ENCODE measurements at places on chromosomes 2 and 18.

DNA sequence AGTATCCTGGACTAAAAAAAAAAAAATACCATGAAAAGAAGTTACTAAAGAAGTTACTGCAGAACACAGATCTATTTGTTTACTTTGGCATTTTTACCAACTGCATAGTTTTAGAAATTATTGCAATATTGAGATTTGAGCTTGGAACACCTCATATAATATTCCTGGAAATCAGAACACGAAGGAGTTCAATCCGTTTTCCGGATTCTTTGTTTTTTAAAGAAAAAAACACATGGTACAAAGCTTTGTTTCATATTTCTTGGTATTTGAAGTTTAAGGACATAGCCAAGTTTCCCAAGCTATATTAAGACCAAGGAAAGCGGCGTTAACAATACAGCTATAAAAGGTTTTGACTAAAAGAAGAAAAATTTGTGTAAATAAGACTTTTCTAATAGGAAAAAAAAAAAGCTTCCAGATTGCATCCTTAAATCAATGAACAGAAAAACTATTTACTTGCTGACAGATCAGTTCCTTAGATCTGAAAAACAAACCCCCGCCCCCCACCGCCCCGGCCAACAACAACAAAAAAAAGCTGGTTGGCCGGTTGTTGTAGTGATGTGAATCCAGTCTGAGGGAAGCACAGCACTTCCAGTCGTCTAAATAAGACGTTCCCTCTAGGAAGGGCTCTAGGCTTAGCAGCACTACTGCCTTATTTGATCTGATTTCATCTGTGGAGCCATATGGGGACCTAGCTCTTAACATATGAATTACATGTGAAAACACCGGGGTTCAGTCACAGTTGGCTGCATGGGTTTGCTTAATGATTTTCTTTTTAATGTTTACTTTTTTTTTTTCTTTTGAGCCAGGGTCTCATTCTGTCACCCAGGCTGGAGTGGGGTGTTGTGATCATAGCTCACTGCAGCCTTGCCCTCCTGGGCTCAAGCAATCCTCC, 2.5 kb upstream of the RHOB start:
- no peak for DNase-seq

DNA sequence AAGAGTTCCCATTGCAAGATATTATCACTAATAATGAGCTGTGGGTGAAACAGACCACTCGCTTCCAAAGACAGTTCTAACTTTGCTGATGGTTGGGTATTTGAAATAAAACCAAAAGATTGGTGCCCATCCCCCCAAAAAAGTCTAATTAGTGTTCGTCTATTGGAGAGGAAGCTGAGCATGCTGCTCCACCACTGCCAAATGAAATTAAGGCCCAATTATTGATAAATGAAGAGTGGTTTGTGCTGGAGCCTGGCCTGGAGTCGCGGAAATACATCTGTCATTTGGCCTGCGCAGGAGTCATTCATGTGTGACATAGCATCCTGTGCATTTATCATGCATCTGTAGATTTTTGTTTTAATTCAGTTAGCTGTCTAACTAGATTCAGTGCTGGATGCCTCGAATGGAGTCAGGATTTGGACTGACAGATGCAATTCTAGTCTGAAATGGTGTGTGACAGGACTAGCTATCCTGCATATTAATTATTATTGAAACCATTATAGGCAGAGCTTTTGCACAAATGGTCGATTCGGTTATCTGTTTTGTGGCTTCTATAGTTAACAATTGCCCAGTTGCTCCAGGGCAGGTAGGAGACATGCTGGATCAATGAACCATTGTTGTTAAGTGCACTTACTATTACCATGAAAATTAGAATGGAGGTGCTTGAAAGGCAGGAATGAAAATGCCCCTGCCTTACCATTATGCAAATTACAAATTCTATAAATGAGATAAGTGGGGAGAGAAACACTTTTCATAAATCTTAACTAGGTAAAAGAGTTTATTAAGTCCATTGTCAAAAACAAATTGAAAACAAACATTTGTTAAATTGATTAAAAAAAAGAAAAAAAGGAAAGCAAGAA, 450.4 kb upstream of the TCF4 start:
- DNase-seq: peak; percentile 2

DNA sequence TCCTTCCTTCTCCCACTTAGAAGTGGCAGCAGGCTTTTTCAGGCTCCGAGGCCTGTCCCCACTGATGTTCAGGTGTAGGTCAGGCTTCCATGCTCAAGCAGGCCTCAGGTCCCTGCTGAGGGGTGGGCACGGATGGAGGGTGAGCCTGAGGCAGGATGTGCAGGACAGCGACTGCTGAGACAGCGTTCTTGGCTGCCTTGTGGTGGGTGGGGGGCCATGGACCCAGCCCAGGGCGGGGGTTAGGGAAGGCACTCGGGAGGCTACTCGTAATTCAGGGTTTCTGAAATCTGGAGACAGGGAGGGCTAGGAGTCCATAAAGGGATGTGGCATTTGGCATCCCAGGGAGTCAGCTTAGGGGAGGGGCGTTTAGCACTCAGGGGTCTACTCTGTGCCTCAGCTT, 30.3 kb downstream of the COLEC11 start:
- no peak for DNase-seq

- DNase-seq: no peak
Observed at GRCh38 chr2:12616456-12617156, 100.1 kb upstream of the TRIB2 start.

GRCh38 chr2:18125303-18125702, 246.8 kb downstream of the KCNS3 start:
- DNase-seq: no peak

- no peak for DNase-seq
Observed at GRCh38 chr2:44715671-44716081, 225.8 kb upstream of the SIX3 start.

- DNase-seq: no peak
Observed at GRCh38 chr2:64137567-64137966, 6.7 kb downstream of the PELI1 start.

DNA sequence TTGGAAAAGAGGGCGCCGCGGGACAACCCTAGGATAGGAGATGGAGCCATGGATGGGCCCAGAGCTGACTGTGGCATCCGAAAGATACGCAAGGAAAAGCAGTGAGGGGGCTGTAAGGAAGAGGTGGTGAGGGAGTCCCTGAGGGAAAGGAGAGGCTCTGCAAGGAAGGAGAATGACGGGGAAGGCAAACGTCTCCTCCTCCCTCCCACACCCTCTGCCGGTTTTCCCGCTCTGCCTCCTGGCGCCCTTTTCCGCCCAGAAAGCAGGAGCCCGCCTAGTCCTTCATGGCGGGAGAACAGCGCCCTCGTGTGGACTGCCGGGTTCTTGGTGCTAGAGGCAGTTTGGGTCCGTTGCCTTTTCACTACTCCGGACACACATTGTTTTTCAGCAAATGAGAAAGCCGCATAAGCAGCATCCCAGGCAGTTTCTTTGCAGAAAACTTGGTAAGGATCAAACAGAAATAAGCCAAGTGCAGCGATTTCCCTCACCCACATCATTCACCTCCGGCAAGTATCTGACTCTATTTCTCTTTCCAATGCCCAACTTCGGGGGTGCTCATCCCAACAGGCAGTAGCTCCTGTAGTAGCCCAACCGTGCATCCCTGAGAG, 200.4 kb downstream of the INO80D start:
- peak; percentile 69 for DNase-seq

DNA sequence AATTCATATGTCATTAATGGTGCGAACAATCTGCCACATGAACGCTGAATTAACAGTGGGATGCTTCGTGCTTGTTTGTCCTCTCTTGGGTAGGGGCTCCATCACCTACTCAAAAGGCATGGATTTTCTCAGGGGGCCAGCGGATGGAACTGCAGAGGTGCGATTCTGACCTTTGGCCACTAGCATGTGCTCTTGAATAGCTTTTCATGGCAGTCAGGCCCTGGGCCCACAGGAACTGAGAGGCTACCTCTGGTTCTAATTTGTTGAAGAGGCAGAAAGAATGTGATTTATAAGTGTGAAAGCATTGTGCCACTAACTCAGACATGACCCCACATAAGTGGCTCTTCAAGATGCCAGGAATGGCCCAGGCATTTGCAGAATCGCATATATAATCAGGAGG, 283.2 kb downstream of the INSIG2 start:
- no peak for DNase-seq

DNA sequence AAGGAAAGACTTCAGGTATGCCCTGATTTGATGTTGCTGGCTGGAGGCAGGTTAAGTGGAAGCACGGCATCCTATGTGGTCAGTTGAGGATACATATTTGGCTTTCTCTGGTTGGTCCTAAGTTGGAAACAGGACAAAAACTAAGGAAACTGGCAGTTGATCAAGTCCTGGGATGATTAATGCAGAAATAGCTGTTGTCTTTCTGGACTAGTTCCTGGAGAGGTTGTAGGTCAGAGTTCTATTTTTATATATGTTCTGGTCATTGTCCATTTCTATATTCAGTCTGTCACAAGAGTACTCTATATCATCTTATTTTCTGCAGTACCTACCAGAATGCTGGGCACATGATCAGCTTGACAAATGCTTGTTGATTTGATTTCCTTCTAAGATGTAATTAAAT, 4.0 kb upstream of the SLC35F5 start:
- DNase-seq: no peak

DNA sequence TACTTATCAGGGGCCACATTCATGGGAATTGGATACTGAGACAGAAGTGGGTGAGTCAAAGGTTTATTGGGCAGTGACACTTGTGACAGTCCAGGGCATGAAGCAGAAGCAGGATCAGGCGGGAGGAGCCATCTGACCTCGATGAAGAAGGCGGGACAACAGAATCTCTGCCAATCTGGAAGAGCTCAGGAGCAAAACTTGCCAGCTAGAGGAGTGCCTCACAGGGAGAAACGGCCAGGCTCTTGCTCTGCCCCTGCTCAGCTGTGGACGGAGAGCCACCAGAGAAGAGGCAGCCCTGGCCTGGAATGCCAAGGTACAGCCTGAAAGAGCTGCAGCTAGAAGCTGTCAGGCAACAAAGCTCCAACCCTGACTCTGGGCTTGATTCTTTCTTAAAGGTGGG, 16.9 kb downstream of the DAW1 start:
- no peak for DNase-seq

DNA sequence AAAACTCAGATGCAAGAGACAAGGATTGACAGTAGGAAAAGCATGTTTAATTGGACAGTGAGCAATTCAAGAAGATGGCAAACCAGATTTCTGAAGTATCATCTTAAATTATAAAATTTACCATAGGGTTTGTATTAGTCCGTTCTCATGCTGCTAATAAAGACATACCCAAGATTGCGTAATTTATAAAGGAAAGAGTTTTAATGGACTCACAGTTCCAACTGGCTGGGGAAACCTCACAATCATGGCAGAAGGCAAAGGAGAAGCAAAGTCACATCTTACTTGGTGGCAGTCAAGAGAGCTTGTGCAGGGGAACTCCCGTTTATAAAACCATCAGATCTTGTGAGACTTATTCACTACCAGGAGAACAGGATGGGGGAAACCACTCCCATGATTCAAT, 24.0 kb upstream of the NOL4 start:
- DNase-seq: no peak

- DNase-seq: no peak
Observed at GRCh38 chr18:60082790-60083189, 183.0 kb downstream of the PMAIP1 start.

DNA sequence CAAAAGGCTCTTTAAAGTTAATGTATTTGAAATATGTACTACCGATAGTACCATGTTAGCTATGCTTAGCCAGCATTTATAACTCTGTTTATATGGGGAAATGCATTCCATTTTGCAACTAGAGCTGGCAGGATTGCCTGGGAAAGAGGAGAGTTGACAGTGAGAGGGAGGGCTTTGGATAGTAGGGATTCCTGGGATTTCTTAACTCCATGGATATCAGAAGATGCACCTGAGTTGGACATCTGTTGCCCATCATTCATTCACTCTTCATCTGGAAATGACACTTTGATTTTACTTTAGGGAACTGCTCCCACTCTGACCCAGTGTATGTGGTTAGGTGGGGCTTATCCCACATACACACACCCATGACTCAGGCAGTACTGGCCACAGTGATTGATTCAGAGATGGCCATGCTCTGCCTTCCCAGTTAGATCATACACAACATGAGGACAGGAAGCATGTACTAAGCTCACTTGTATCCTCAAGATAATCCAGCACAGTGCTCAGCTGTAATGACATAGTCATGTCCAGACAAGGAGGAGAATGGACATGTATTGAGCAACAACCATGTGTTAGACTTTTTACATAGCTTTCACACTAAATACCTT, 248.8 kb downstream of the MREG start:
- no peak for DNase-seq

DNA sequence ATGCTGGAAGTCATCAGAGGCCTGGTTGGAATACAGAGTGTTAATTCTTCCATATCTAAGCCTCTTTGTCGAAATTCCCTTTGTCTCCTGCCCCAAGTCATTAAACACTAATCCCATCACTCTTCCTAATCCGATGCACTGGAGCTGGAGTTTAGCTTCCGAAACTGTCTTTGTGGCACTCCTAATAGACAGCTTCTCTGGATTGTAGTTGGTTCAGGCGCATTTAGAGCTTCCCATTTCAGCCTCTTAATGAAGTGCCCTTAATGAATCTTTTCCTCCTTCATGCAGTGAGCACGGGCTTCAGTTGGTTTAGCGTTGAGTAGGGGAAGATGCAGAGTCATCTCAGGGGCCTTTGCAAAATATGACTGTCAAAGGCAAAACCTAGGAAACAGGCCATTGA, 72.2 kb upstream of the MEIS1 start:
- DNase-seq: no peak

DNA sequence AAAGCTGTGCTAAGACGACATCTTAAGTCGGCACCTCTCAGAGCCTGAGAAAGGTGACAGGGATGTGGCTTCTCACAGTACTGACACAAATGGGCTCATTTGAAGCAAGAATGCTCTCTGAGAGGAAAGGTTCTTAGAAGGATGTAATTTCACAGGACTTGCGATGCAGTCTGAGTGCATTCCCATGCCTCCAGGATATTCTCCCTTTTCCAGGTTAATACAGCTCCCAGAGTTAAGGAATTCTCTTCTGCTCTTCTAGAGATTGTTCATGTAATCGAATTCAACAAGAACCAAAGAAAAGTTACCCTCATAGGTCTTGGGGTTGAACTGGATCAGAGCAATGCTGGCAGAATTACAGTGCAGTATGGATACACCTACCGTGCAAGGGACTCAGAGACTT, 131.0 kb downstream of the GALR1 start:
- no peak for DNase-seq

GRCh38 chr2:112217854-112218253, 37.0 kb downstream of the ZC3H8 start:
- no peak for DNase-seq

Measured in germinal center (tissue), 1 donor.